ENCODE measurements at places on chromosomes 1 and 21.

GRCh38 chr1:227213426-227213825, 104.9 kb downstream of the CDC42BPA start:
- DNase-seq = no peak

DNA sequence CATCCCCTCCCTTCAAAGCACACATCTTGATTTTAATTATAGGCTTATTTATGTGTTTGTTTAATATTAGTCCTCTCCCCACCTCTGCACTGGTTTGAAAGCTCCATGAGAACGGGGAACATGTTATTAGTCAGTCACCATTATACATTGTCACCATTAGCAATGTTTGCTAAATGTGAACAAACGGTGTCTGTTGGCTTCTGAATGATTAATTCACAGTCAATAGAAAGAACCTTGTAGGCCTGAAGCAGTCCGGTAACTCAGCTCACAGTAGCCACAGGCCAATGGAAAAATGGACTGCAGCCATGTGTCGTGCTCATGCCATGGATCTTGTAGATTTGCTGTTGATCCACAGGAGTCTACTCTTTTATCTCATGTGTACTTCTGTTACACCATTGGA, 49.7 kb upstream of the NHLH2 start:
- no peak for DNase-seq

DNA sequence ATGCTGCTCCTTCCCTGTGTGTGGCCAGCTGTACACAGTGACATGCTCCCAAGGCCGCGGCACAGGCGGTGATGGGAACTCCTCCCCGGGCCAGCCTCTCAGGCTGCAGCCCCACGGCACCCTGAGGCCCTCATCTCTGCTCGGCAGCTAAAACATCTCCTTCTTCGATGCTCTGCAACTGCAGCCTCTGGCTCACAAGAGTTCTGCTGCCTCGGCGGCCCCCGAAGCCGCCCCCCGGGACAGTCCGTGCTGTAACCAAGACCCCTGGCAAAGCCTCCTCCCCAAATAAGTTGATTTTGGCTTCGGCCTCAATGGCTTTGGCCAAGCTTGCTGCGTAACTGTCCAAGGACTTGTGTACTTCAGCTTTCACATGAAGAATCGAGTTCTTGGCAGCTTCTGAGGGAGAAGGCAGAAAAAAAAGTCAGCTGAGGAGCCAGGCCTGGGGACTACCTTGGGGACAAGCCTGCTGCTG, 51.3 kb downstream of the GPR161 start:
- DNase-seq = no peak

DNA sequence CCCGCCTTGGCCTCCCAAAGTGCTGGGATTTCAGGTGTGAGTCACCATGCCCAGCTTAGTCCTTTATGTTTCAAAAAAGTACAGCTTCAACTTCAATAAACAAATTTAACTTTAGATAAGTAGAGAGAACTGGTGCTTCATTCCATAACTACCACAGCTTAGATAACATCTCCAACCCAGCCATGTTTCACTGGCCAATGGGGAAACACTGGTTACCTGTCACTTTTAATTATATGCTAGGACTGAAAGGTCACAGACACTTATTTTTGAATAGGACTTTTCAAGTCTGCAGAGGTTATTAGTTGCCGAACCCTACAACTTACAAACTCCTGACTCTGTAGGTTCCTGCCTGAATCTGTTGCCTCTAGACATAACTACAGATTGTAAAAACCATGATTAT, 56.5 kb upstream of the ST6GALNAC3 start:
- DNase-seq = no peak

Measured in activated naive CD8-positive, alpha-beta T cell treated with anti-CD3 and anti-CD28 coated beads, Interleukin-2, amount 50 U/mL, for 24 hours (primary cell).